CD4-positive, CD25-positive, alpha-beta regulatory T cell (primary cell): ENCODE measurements at places on chromosomes 2 and 18. TPM values are rescaled to one million over a fixed set of nuclear protein-coding genes. Genes with fewer than 3 reads are reported as not detected.

GRCh38 chr2:219916281-219916680 lies 288.9 kb downstream of the SLC4A3 start:
- no peak for DNase-seq
- no peak overlapping the region for H3K4me3 ChIP-seq
- H3K27me3 ChIP-seq = no peaks in the 10 kb centered on the region

GRCh38 chr2:156852681-156853080 lies 404.8 kb upstream of the GALNT5 start:
- no peak overlapping the region for H3K27ac ChIP-seq
- no peaks in the 10 kb centered on the region for H3K27me3 ChIP-seq
- no peaks in the 10 kb centered on the region for H3K36me3 ChIP-seq
- no peaks in the 10 kb centered on the region for H3K4me1 ChIP-seq
- H3K4me3 ChIP-seq = no peak overlapping the region

The ATOH8 gene
- not detected for total RNA-seq

DNA sequence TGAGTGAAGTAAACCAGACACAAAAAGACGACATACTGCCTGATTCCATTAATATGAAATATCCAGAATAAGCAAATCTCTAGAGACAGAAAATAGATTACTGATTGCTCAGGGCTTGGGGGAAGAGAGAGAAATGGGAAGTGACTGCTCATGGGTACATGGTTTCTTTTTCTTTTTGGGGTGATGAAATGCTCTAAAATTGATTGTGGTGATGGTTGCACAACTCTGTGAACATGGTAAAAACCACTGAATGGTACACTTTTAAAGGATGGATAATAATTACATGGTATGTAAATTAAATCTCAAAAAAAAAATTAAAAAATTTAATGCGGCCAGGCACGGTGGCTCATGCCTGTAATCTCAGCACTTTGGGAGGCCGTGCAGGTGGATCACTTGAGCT lies 39.3 kb downstream of the RPL31 start:
- H3K36me3 ChIP-seq = no peaks in the 10 kb centered on the region
- no peaks in the 10 kb centered on the region for H3K27me3 ChIP-seq
- no peak overlapping the region for H3K27ac ChIP-seq
- no peak overlapping the region for H3K4me3 ChIP-seq
- DNase-seq = no peak
- no peaks in the 10 kb centered on the region for H3K4me1 ChIP-seq

DNA sequence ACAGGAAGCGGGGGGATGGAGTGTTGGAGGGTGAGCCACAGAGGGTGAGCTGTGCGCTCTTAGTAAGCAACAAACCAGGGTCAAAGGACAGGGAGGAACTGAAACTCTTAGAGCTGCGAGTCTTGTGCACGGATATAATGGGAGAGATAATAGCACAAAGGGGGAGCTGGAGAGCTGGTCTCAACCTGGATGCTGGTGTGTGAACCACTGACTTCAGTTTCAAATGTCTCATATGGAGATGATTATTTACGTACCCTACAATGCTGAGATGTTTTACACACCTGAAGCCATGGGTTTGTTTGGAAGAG lies 35.9 kb downstream of the PTGR3 start:
- H3K27ac ChIP-seq = no peak overlapping the region
- H3K27me3 ChIP-seq = no peaks in the 10 kb centered on the region
- DNase-seq = no peak
- no peaks in the 10 kb centered on the region for H3K36me3 ChIP-seq
- no peaks in the 10 kb centered on the region for H3K4me1 ChIP-seq

The DPP10 gene
- total RNA-seq = not detected

GRCh38 chr2:37837628-37838328 lies 87.3 kb upstream of the RMDN2 start:
- H3K27me3 ChIP-seq = no peaks in the 10 kb centered on the region
- no peak overlapping the region for H3K27ac ChIP-seq
- H3K4me1 ChIP-seq = no peaks in the 10 kb centered on the region
- no peak overlapping the region for H3K4me3 ChIP-seq
- no peaks in the 10 kb centered on the region for H3K36me3 ChIP-seq
- DNase-seq = no peak

DNA sequence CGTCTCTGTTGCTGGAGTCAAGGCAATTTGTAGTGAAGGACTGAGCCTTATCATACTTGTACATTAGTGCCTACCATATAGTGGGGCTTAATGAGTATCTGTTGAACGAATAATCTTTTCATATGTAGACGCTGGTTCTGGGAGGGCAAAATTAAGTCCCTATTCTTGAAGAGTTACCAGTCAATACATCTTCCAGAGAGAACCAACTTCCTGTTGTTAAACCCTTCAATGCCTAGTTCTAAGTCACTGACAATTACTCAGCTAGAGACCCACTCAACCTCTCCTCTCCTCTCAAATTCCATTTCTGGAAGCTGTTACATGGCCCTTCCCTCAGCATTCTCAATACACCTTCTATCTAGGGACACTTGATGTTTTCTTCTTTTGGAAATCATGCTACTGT lies 1.1 kb upstream of the MOB4 start:
- H3K27ac ChIP-seq = peak overlapping the region; percentile 92
- H3K4me3 ChIP-seq = peak overlapping the region; percentile 99
- DNase-seq = peak; percentile 18
- H3K27me3 ChIP-seq = no peaks in the 10 kb centered on the region
- H3K4me1 ChIP-seq = peaks cover 19% of the 10 kb centered on the region

The TEX44 gene
- total RNA-seq = not detected

- H3K4me3 ChIP-seq = peak overlapping the region; percentile 92
- peak overlapping the region; percentile 98 for H3K27ac ChIP-seq
- H3K27me3 ChIP-seq = no peaks in the 10 kb centered on the region
- H3K36me3 ChIP-seq = peaks cover 3% of the 10 kb centered on the region
- no peak for DNase-seq
Measured at GRCh38 chr2:241313543-241314095, 1.9 kb downstream of the HDLBP start.

DNA sequence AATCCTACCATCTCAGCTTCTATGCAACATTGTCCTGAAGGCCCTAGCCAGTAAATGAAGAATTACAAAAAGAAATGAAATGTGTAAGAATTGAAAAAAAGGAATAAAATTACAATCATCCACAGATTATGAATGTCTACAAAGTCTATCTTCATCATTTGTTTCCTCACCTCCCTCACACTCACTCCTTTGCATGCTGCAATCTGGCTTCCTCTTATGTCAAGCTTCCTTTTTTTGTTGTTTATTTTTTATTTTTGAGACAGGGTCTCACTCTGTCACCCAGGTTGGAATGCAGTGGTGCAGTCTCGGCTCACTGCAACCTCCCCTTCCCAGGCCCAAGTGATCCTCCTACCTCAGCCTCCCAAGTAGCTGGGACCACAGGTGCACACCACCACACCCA lies 129.0 kb downstream of the CABYR start:
- H3K27me3 ChIP-seq = peaks cover 8% of the 10 kb centered on the region
- no peaks in the 10 kb centered on the region for H3K4me1 ChIP-seq
- no peak overlapping the region for H3K27ac ChIP-seq
- no peaks in the 10 kb centered on the region for H3K36me3 ChIP-seq

GRCh38 chr2:190662754-190663153 lies 13.9 kb downstream of the NAB1 start:
- DNase-seq = no peak
- peaks cover 6% of the 10 kb centered on the region for H3K36me3 ChIP-seq
- no peak overlapping the region for H3K4me3 ChIP-seq

The RAPGEF4 gene
- 1.4 TPM for total RNA-seq

DNA sequence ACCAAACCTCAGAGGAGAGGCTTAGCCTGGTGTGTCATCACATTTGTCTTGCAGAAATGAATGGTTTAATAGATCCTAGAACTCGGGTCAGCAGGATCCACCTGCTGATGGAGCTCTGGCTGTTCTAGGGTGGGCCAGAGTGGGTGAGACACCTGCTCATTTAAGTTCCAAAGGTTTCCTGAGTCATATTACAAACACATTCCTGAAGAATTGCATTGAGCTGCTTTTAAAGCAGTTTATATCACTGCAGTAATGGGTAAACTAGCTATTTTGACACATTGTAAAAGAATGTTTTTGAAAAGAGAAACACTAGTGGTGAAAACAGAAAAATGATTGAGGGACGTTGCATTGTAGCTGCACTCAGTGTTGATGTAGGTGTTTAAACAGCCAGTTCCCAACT lies 175.3 kb upstream of the TCF4 start:
- no peaks in the 10 kb centered on the region for H3K36me3 ChIP-seq
- DNase-seq = no peak
- no peak overlapping the region for H3K27ac ChIP-seq
- H3K27me3 ChIP-seq = no peaks in the 10 kb centered on the region
- H3K4me1 ChIP-seq = no peaks in the 10 kb centered on the region

DNA sequence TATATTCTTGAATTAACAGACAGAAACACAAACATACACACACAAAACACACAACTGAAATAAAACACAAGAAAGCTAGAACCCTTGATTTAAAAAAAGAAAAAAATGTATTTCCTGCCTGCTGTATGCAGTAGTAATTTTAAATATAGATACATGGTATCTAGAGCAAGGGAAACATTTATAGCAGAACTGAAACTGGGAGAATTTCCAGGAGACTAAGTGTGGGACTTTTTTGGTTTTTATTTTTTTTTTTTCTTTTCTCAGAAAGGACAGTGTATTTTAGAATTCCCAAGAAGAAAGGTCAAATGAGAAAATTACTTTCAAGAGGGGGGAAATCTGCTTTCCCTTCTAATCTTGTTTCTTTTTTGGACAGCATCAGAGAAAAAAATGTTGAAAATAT lies 558.9 kb upstream of the PKDCC start:
- H3K4me3 ChIP-seq = no peak overlapping the region
- DNase-seq = no peak
- H3K27me3 ChIP-seq = no peaks in the 10 kb centered on the region
- H3K4me1 ChIP-seq = no peaks in the 10 kb centered on the region

The CXCR1 gene
- not detected for total RNA-seq

DNA sequence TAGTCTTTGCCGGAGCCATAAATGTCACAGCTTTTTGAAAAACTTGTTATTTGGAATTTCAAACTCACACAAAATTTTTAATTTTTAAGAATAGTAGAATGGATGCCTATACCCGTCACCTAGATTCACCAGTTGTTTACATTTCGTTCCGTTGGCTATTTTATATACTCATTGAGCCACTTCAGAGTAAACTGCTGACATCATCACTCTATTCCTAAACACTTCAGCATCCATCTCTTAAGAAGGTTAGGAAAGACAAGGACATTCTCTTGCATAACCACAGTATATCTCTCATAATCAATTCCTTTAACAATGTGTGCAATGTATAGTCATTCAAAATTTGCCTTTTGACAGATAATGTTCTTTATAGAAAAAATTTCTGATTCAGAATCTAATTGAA lies 1065.8 kb downstream of the LRP1B start:
- H3K27me3 ChIP-seq = no peaks in the 10 kb centered on the region
- no peak overlapping the region for H3K4me3 ChIP-seq
- H3K4me1 ChIP-seq = no peaks in the 10 kb centered on the region
- H3K27ac ChIP-seq = no peak overlapping the region
- no peak for DNase-seq

GRCh38 chr2:4762951-4763376 lies 929.2 kb upstream of the SOX11 start:
- no peak for DNase-seq
- no peak overlapping the region for H3K4me3 ChIP-seq
- no peaks in the 10 kb centered on the region for H3K27me3 ChIP-seq

DNA sequence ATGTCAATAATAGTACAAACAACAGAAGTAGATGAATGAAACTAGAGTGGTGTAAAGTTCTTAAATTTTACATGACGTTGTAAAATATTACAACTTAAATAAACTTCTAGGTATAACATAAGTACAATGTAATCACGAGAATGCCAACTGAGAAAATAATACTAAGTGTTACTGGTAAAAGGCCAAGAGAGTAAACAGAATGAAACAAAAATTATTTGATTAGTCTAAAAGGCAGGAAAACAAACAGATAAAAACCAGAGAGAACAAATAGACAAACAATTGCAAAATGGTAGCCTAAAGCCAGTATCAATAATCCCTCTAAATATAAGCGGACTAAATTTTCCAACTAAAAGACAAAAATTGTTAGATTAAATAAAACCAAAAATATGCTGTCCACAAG lies 71.9 kb downstream of the SMAD2 start:
- no peak overlapping the region for H3K4me3 ChIP-seq
- H3K27ac ChIP-seq = no peak overlapping the region
- H3K27me3 ChIP-seq = no peaks in the 10 kb centered on the region

The STEAP3 gene
- not detected for total RNA-seq

The ALPP gene
- not detected for total RNA-seq

DNA sequence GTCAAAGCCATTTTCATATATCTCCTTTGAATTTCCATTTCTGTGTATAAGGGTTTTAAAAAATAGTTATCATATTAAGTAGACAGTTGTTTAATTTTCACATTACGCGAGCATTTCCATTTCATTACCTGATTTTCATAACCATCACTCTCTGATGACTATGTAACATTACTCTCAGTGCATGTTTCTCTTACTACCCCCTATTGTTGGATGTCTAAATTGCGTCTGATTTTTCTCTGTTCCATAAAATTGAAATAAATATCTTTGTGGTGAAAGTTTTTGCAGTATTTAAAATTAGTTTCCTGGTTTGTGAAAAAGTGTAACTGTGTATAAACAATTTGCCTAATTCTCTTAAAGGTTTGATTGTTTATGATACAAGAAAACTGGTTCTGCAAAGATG lies 123.8 kb downstream of the MYO1B start:
- DNase-seq = no peak
- H3K27ac ChIP-seq = no peak overlapping the region
- H3K27me3 ChIP-seq = peaks cover 4% of the 10 kb centered on the region
- H3K4me3 ChIP-seq = no peak overlapping the region
- no peaks in the 10 kb centered on the region for H3K36me3 ChIP-seq
- no peaks in the 10 kb centered on the region for H3K4me1 ChIP-seq

The MIB1 gene
- total RNA-seq = 37.7 TPM

DNA sequence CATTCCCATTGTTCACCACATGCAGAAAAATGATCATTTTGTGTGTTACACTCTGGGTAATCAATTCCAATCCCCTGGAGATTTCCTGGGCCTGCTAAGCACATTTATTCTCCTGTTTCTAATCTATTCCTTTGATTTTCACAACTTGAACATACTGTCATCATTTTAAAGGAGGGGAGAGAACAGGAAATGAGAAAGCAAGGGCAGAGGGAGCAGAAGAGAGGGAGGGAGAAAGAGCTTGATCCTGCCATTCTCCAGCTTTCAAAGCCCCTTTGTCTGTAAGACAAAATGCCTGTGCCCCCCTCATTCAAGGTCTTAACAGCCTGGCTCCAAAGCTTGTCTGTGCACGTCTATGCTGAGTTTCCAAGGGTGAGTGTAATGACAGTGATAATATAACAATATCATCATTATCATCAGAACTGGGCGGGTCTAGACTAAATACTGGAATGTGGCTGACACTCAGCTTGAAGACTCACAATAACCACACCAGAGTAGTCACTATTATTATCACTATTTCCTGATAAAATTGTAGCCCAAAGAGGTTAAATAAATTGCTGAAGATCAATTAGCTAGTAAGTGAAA lies 164.4 kb upstream of the KLHL29 start:
- no peak overlapping the region for H3K27ac ChIP-seq
- H3K36me3 ChIP-seq = no peaks in the 10 kb centered on the region
- H3K4me1 ChIP-seq = no peaks in the 10 kb centered on the region

- DNase-seq = no peak
- no peaks in the 10 kb centered on the region for H3K27me3 ChIP-seq
- H3K4me1 ChIP-seq = no peaks in the 10 kb centered on the region
- no peak overlapping the region for H3K4me3 ChIP-seq
Measured at GRCh38 chr2:7003895-7004294, 86.7 kb downstream of the RNF144A start.
